ENCODE measurements at places on chromosomes 5 and 9.

DNA sequence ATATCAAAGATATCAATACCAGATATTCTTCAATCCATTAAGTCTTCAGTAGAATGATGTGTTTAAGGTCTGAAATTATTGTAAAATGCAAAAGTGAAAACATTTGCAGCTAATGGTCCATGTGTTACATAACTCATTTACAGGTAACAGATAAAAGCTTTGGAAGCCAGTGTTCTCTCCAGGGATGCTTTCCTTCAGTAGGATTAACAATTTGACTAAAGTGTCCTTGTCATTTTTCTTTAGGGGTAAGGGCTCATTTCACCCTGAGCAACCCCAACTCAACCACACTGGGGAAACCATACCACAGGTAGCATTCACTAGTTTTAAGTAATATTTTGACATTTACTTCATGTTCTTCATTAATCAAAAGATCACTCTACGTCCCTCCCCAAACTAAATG lies 12.9 kb downstream of the HNRNPK start:
- DNase-seq, result no peak

- DNase-seq, result no peak
Measured at GRCh38 chr9:114827641-114828302, 21.9 kb upstream of the TNFSF15 start.

DNA sequence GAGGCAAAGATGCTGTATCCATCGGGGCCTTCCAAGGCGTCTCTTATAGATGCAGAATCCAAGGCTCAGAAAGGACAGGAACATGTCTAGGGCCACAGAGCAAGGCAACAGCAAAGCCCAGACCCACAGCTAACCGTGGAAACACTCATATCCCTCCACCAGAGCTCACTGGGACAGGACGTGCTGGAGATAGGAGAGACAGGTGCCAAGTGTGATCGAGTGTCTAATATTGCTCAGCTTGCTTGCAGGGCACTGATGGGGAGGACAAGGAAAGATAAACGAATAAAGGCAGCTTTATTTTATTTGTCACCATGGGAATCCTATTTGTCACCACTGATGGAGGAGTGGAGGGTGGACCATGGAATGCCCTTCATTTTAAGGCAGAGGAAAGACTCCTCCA lies 44.0 kb upstream of the AKNA start:
- peak; percentile 4 for DNase-seq

DNA sequence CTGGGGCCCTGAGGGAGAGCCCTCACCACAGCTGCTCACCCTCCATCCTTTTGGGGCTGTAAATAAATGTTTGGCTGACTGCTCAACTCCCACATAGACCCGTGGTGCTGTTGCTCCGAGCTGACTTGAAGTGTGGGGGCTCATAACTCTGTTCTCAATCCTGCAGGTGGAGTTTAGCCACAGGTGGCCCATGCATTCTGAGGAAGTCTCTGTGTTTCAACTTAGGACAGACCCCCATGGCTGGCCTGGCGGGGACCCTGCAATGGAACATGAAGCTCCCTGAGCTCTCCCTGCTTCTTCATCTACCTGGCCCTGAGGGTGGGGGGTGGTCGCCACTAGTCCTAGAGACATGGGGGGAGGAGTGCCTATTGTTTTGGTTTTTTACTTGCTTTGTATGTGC lies 19.7 kb downstream of the NDUFS6 start:
- no peak for DNase-seq
